ENCODE measurements at places on chromosomes 4 and X.

DNA sequence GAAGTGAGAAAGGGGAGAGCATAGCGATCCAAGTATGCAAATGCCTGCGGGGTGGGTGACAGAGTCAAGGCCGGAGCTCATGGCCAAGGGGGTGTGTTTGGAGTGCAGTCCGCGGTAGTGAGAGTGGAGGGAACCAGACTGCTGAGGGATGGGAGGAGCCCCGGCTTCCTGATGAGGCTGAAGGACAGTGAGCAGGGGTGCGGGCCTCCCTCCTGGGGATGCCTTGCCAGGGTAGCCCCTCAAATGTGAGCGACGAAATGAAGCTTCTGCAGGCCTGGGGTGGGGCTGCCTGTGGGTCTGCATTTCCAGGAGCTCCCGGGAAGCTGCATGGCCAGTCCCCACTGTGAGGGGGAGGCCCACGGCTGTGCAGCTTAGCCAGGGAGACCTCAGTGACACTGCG lies 45.0 kb downstream of the PSAPL1 start:
- DNase-seq, result no peak

- DNase-seq, result no peak
Observed at GRCh38 chr4:121064482-121064881, 7.9 kb downstream of the NDNF start.

DNA sequence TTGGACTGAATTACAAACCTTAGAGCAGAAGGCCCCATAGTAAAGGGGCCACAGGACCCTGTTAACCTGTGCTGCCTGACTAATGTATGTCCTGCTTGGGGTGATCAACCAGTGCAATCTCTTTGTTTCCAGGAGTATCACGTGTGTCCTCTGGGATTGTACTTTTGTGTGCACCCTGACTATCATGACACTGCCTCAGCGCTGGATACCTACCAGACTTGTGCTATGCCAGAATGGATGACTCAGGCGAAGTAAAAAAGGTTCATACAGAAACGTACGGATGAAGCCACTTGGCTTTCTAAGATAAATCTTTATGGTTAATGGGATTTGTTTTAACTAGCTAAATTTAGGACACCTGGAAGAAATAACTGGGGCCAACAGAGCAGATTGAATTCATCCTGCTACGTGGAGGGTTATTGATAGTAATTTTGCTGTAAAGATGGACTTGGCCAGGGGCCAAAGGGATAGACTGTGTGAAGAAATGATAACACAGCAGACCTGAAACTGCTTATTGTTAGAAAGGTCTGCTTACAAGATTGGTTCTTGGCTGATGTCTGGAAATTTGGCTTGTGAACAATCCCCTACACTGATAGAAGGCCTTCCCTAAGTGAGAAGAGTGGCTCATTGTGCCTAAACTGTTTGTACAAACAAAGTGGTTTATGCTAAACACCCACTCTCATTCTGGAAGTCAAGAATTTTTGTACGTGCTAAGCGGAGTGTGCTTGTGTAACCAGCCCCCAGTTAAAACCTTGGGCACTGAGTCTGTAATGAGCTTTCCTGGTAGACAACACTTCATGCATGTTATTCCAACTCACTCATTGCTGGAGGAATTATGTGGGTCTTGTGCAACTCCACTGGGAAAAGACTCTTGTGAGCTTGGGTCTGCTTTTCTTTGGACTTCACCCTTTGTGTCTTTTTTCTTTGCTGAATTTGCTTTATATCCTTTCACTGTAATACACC lies 750.5 kb upstream of the HTR2C start:
- DNase-seq, result no peak

GRCh38 chrX:101368800-101369199 lies 17.2 kb downstream of the BTK start:
- DNase-seq, result no peak

- no peak for DNase-seq
Observed at GRCh38 chr4:26450418-26450817, 39.9 kb downstream of the CCKAR start.

DNA sequence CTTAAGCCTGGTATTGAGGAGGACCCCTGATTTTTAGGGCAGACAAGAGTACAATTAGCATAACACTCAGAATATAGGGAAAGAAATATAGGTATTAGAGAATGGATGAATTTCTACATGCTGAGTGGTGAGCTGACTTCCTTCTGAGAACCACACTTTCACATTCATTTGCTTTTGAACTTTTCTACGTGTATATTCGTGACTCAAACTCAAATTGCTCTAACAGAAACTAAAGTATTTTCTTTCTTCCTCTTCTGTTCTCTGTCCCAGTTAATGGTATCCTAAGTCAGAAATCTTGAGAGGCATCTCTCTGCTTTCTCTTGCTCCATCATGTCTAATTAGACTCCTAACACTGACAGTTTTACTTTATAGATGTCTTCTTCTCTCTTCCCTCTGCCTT lies 103.2 kb upstream of the CITED1 start:
- DNase-seq, result no peak

GRCh38 chrX:131277543-131278136 lies 11.5 kb downstream of the IGSF1 start:
- DNase-seq, result no peak

- DNase-seq, result no peak
Observed at GRCh38 chr4:152099061-152099425, 338.2 kb upstream of the GATB start.

DNA sequence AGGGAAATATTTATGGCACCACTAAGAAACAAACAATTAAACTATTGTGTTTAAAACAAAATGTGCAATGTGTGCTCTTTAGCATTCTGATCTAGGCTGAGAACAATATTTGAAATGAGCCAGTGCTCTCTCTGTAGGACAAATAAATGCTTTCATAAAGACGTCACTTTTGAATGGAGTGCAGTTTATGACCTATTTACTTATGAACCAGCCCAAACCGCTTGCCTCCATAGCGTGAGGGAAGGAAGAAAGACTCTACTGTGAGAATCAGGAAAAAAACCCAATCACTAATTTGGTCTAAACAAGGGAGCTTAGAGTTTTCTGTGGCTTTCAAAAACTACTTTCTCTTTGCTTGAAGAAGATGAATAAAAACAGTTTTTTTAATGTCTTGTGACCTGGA lies 39.4 kb downstream of the SAT1 start:
- no peak for DNase-seq
